ENCODE measurements at places on chromosomes 5 and 9.

DNA sequence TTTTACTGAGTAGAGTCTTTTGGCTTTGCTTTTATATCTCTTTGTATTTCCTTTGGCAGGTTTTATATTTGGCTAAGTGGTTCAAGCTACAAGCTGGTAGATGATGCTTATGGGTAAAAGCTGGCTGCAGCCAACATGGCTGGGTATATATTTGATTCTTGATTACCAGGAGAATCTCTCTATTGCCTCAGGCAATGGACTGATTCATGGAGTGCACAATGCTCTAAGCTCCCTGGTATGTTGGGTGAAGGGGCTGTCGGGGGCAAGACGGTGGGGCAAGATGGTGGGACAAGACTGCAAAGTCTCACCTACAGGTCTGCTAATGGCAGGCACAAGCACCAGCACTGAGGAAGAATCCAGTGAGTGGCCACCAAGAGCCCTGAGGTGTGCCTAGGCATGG lies 366.6 kb downstream of the DMAC1 start:
- no peak for DNase-seq

- no peak for DNase-seq
These were observed 143.4 kb downstream of the ENTREP1 start for GRCh38 chr9:69468380-69468779.

DNA sequence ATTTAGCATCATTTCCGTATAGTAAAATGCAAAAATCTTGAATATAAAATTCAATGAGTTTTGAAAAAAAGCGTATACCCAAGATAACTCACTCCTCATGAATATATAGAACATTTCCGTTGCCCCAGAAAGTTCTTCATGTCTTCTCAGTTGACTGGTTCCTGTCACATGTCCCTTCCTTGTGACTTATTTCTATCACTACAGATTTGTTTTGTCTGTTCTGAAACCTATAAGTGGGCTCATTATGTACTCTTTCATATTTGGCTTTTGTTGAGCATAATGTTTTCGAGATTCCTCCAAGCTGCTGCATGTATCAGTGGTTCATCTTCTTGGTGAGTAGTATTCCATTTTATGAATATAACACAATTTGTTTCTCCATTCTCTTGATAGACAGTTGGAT lies 11.0 kb upstream of the HACD4 start:
- peak; percentile 8 for DNase-seq

DNA sequence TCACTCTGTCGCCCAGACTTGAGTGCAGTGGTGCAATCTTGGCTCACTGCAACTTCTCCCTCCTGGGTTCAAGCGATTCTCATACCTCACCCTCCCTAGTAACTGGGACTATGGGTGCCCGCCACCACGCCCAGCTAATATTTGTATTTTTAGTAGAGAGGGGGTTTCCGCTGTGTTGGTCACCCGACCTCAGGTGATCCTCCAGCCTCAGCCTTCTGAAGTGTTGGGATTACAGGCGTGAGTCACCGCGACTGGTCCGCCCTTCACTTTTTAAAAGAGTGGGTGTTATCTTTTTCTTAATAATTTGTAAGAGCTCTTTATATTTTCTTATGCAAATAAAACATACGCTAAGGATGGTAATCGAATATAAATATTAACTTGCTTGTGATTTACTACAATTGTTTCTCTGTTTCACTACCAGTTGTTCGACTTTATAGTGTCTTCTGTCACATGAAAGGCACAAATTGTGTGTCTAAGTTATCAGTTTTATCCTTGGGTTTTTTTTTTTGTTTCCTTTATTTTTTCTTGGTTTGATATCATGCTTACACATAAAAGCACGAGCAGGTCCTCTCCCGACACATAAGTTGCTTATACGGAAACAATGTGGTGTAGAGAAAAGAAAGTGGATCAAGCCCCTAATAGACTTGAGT lies 1.9 kb upstream of the GPBP1 start:
- DNase-seq = no peak

- no peak for DNase-seq
These were observed 93.5 kb upstream of the MVB12B start for GRCh38 chr9:126233175-126233574.

DNA sequence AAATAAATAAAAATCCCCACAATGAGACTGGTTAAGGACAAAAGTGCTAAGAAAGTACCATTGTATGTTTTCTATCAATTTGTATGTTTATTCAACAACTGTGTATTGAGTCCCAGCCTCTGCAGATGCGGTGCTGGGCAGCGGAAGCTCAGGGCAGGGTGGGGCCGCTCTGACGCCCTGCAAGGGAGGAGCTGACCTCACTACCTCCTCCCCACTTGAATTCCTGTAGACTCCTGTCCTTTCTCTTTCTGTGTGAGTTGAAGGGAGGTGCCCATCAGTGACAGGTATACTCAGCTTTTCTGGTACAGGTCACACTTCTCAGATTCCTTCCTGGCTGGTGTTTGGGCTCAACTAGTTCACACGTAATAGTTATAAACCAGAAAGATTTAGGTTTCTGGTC lies 27.0 kb downstream of the ANGPTL2 start:
- no peak for DNase-seq

GRCh38 chr5:170755679-170756456 lies 27.7 kb upstream of the GABRP start:
- DNase-seq = no peak

GRCh38 chr9:130518233-130518632 lies 61.1 kb upstream of the FUBP3 start:
- no peak for DNase-seq

All from germinal center (tissue), 1 donor.